ENCODE measurements at places on chromosomes 6 and 20.

GRCh38 chr6:90605749-90606340 lies 19.0 kb upstream of the MAP3K7 start:
- no peak for DNase-seq

- no peak for DNase-seq
Measured at GRCh38 chr6:13188306-13188705, 140.0 kb downstream of the TBC1D7 start.

GRCh38 chr6:81088145-81088544 lies 664.3 kb downstream of the TENT5A start:
- DNase-seq = no peak

- DNase-seq = no peak
Measured at GRCh38 chr20:46430921-46431712, 24.7 kb upstream of the ELMO2 start.

- no peak for DNase-seq
Measured at GRCh38 chr6:130858498-130859160, 31.4 kb downstream of the SMLR1 start.

- no peak for DNase-seq
Measured at GRCh38 chr6:159203304-159204005, 34.3 kb downstream of the FNDC1 start.

DNA sequence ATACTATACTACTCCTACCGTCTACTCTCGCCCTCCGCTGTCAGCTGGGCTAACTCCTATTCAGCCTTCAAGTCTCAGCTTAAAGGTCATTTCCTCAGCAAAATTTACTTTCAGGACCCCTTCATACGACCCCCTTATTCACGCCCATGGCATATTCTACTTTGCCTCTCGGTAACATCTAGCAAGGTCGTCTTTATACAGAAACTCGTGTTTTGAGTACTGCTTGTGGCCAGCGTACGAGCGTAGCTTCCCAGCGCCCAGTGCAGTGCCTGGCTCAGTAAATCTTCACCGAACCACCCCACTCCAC lies 546 bp downstream of the CRNKL1 start:
- no peak for DNase-seq

DNA sequence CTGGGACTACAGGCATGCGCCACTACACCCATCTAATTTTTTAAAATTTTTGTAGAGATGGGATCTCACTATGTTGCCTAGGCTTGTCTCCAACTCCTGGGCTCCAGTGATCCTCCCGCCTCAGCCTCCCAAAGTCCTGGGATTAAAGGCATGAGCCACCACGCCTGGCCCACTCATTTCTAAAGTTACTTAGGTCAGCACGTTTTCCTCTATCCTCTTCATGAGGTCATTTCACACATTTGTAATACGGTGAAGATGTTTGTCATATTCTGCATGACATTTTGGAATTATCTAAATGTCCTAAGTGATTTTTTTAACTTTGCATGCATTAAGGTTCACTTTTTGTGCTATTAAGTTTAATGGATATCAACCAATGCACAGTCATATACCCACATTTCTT lies 11.9 kb upstream of the SOX12 start:
- no peak for DNase-seq

DNA sequence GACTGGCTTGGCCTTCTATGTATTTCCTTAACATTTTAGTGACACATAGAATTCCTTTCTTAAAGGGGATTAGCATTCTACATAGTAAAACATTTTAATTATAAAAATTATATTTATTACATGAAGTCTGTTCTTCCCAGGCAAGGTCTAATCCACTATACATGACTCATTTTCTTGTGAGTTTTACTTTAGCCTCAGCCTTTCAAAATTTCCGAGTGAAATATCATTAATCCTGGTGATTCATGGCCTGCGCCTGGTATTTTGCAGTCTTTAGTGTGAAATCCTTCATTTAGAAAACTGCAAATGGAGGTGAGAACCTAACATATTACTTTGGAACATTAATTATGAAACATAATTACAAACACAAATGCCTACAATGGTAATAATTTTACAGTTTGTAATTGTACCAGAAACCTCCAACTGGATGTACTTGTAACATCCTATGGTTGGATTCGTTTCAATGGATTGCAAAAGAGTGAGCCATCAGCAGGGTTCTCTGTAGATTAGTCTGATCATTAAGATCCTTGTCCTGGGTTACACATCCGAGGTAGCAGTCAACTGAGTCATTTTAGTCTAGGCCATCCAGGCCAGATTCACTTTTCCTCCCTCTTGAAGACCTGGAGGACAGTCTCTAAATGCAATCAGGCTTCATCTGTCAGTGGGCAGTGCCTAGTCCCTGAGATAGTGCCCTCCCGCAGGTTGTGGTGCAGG lies 272.0 kb downstream of the PACRG start:
- no peak for DNase-seq

Measured in islet precursor cell (in vitro differentiated cells).